Right renal pelvis (tissue), 4 donors: ENCODE measurements at places on chromosomes 4 and X. TPM values are rescaled to one million over a fixed set of nuclear protein-coding genes. Genes with fewer than 3 reads are reported as not detected.

MAGEA11 gene
- not detected for polyA plus RNA-seq

MAGEA10 gene
- not detected for polyA plus RNA-seq

TMPRSS11B gene
- 0.09 TPM for polyA plus RNA-seq

MAGEB1 gene
- polyA plus RNA-seq, result not detected

ARSJ gene
- polyA plus RNA-seq, result 13.9 TPM

DNA sequence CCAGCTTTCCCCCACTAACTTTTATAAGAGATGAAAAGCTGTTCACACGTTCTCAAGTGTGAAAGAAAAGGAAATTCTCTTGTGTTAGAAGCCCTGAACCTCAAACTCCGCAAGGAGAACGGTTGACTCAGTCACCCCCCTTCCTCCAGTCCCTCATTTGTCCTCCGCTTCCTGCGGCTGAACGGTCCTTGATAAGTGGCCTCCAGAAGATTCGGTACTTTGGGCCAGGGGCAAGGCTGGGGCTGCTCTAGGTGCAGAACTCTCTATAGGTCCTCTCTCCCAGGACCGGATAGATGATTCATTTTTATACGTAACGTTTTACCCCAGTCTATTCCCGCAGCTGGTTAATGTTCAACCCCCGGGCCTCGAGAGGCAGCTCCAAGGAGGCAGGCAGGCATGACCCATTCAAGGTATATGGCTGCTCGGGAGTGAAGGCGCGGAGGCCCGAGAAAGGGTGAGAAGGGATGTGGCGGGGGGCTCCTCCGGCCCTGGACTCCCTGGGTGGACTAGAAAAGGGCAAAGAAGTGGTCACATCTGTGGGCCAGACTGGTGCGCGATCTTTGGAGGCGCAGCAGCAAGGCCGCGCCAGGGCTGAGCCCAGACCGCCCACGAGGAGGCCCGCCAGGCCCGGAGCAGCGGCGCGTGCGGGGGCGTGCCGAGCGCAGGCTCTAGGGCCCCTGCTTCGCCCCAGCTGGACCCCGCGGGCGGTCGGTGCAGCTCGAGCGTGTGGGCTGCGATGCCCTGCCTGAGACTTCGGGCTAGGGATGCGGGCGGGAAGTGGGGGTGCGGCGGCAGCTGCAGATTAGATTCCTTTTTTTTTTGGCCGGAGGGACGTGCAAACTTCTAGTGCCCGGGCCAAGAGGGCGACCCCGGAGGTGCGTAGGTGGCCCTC is 11.7 kb downstream of the PITX2 start:
- DNase-seq, result no peak

GRCh38 chrX:118872102-118872566 is 48.5 kb downstream of the ZCCHC12 start:
- no peak for DNase-seq

DNA sequence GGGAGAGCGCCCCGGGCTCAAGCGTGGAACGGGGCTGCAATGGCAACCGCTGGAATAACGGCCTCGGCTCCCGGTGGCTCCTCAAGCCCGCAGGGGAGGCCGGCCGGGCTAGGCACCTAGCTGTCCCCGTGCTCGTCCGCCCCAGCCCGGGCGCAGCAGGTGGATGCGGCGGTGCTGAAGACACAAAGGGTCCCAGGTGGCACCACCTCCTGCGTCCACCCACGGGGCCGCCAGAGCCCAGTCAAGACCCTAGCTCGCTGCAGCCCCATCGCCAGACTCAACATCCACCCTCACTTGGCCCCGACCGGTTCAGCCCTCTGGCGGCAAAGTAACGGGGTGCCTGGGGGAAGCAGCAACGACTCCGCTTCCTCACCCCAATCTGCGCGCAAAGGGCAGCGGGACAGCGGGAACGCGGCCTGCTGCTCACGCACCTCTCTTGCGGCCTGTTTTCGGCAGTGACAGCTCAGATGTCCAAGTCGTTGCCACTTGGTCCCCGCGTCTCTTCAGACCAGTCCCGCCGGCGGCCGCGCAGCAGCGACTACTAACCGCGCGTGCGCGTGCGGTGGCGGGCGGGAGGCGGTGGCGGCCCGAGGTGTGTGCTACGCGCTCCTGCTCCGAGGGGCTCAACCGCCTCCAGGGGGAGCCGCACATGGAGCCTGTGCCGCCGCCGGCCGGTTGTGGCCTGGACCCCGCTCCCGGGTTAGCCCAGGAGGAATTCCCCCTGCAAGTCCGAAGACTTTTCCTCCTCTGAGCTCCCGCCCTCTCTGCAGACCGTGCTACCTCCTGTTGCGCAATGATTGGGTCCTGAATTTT is at the start of gene CLGN:
TSS of gene CLGN (minus strand) at position 543 of the 813 bp plus-strand sequence. CDS start 14,570 bp downstream, outside the sequence.
- DNase-seq, result peak; percentile 65

- no peak for DNase-seq
These were observed 12.8 kb upstream of the ASMTL start for GRCh38 chrX:1465286-1466231.

- no peak for DNase-seq
These were observed 142.3 kb upstream of the SLIT2 start for GRCh38 chr4:20109391-20109790.

GRCh38 chrX:154800478-154801210 is 4.6 kb downstream of the MPP1 start:
- no peak for DNase-seq

GRCh38 chrX:101482296-101482695 is 3.0 kb upstream of the ARMCX4 start:
- DNase-seq, result no peak

DNA sequence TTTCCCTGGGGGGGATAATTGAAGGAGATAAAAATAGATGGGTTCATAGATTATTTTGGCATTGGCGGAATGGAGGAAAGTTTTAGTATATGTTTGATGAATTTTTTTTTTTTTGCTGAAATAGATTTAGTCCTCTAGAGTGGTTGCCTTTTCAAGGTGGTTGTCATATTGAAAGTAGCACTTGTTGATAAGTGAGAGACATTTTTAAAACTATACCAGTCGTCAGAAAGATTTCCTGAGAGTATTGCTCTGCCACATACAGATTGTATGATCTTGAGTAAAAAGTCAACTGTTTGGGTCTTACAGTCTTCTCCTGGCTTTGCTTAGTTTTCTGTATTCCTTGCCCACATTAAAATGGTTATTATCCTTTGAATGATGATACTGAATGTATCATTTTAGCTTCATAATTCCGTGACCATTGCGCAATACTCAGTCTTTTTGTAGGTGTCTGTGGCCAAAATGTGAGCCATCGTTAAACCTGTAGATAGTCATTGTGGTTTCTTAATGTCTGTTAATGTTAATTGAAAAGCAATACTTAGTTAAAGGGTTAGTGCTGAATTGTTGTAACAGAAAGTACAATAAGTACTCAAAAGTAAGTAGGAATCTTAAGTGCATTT is 7.1 kb downstream of the SMARCAD1 start:
- no peak for DNase-seq

- no peak for DNase-seq
These were observed 5.3 kb downstream of the MPC1L start for GRCh38 chrX:40628506-40628905.

DNA sequence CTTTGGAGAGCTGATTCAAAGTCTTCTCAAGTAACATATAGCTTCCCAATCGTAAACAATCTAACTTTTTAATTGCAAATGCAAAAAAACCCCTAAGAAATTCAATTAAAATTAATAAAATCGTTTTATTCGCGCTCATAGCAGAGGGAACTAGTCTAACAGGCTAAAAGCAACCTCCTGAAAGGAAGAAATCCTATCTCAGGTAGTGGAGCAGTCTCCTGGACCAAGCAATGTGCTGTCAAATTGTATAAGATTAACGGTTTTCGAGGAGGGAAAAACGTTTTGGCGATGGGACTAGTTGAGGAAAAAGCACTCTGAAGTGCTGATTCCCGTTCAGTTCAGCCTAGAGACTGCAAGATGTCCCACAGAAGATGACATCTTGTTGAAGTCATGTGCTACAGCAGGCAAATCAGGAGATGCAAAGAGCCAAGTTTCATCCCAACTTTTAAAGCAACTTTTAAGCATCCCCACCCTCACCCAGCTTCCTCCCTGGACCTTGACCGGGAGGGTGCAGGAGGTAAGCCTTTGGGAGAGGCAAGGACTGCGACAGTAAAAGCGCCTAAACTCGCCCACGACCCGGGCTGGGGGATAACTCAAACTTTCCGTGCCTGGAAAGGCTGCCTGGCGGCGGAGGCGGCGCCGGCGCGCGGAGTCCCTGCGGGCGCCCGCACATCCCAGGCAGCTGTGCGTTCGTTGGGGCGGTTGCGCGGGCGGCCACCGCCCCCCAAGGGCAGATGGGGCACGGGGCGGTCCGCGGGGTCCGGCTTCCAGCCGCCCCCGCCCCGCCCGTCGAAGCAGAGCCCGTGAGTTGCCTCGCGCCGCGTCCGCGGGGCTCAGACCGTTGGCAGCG is 784 bp downstream of the MAP7D3 start:
- DNase-seq, result peak; percentile 10

DNA sequence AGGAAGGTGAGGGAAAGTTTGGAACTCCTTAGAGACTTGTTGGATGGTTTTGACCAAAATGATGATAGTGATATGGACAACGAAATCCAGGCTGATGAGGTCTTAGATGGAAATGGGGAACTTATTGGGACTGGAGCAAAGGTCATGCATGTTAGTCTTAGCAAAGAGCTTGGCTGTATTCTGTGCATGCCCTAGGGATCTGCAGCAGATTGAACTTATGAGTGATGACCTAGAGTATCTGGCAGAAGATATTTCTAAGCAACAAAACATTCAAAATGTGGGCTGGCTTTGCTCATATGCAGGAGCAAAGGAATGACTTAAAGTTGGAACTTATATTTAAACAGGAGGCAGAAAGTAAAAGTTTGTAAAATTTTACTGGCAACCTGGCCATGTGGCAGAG is 489.3 kb upstream of the DIPK2B start:
- no peak for DNase-seq

GRCh38 chrX:129787336-129788055 is 7.7 kb downstream of the SASH3 start:
- no peak for DNase-seq

DNA sequence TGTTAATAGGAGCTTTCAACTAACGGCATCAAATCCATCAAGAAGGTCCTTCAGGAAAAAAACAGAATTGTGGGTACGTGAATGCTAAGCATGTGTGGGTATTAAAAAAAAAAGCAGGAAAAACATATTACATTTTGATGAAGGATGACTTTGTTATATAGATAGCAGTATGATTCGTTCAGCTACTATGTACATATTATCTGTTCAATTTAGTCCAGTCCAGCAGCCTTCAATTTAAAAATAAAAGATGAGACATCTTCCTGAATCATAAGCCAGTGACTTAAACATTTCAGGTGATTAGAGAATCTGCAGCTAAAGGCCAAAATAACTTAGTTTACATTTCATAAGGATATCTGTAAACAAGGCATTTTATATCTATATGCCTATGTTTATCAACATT is 63.4 kb downstream of the LCORL start:
- no peak for DNase-seq

DNA sequence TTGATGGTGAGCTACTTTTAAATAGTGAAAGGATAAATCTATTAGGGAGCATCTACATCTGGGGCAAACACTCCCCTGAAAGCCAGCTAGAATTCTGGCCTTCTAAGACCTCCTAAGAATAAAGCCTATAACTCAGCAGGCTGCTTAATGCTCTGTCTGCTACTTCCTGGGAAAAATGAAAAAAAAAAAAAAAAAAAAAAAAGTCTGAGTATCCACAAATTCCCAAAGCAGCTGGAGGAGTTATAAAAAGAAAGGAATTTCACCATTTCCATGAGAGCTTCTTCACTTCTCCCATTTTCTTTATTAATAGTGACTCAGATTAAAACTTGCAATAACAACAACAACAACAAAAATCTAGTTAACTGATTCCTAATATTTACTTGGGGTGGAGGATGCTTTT is 511.2 kb downstream of the INPP4B start:
- DNase-seq, result no peak
